ENCODE measurements at places on chromosomes 3 and 15. TPM values are rescaled to one million over a fixed set of nuclear protein-coding genes. Genes with fewer than 3 reads are reported as not detected.
A peak's percentile ranks its signal among the peaks of the same experiment; 100 is the strongest.

MUC20 gene
- 1.7 TPM for total RNA-seq

OIP5 gene
- 22.8 TPM for total RNA-seq

GRCh38 chr3:16318176-16318575 is 53.2 kb downstream of the OXNAD1 start:
- peak overlapping the region; percentile 77 for H3K27ac ChIP-seq
- no peak for DNase-seq
- peaks cover 78% of the 10 kb centered on the region for H3K4me1 ChIP-seq

FGF12 gene
- total RNA-seq = not detected

DNA sequence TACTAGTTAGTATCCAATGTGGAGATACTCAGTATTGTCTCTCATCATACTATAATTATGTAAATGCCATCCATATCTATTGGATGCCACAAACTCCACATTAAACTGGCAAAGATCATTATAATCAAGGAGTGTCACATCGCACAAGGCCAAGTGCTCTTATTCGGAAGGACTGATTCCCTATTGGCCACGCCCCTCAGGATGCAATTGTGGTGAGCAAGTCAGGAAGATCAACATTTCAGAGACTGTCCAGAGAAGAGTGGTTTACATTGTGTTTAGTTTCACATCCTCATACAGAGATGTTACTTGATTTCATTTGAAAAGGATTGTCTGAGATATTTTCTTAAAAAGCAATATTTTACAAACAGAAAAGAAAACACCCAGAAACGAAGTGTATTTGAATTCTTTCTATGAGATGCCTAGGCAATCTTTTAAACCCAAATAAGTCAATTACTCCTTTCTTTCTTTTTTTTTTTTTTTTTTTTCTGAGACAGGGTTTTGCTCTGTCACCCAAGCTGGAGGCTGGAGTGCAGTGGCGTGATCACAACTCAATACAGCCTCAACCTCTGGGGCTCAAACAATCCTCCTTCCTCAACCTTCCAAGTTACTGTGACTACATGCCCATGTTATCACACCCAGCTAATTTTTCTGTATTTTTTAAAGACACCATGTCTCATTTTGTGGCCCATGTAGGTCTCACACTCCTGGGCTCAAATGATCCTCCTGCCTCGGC is 369.1 kb downstream of the RBMS3 start:
- peaks cover 1% of the 10 kb centered on the region for H3K27me3 ChIP-seq
- no peaks in the 10 kb centered on the region for H3K36me3 ChIP-seq
- DNase-seq = no peak
- no peaks in the 10 kb centered on the region for H3K4me1 ChIP-seq
- H3K27ac ChIP-seq = no peak overlapping the region

PLCH1 gene
- total RNA-seq = 2.4 TPM

- no peak overlapping the region for H3K27ac ChIP-seq
- H3K4me1 ChIP-seq = peaks cover 13% of the 10 kb centered on the region
- H3K27me3 ChIP-seq = peaks cover 10% of the 10 kb centered on the region
- no peaks in the 10 kb centered on the region for H3K36me3 ChIP-seq
- no peak overlapping the region for H3K4me3 ChIP-seq
Observed at GRCh38 chr3:151305060-151305774, 11.4 kb downstream of the GPR87 start.

DNA sequence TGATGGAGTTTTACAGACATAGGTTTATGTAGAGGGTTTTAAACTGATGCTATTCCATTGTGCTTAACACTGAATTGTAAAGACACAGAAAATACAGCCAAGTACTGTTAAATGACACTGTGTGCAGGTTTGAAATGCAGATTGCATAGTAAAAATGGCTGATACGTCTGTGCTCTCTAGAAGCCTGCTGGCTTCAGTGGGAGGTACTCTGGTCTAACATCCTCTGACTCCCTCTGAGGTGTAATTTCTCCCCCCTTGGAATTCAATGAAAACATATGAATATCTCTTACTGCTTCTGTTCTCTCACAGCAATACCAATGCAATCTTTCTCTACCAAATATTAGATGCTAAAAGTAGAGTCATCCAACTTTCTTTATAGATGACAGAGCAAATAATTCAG is 176.6 kb downstream of the SLC9A9 start:
- H3K4me3 ChIP-seq = no peak overlapping the region
- DNase-seq = no peak
- H3K4me1 ChIP-seq = peaks cover 6% of the 10 kb centered on the region
- H3K27me3 ChIP-seq = no peaks in the 10 kb centered on the region
- no peak overlapping the region for H3K27ac ChIP-seq

DNA sequence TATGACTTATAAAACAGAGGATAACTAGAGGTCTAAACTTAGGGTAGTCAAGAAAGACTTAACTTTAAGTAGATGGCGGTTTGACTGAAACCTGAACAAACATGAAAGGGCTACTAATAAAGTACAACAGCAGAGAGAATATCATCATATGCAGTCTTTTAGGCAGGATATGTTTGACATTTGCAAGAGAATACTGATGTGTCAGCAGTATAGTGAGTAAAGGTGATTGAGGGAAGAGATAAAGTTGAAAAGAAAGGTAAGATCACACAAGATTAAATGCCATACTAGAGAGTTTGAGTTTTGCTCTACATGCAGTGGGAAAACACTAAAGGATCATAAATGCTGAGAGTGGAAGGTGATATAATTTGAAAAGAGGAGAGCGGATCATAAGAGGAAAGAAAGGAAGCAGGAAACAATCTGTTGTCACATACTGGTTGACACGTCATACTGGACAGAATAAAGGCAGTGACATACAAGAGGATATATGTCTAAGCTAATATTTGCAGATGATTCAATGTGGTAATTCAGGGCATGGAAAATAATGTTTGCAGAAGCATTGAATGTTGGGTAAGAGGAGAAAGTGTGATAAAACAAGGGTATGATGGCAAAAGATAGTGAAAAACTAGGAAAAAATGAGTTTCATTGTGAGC is 223.0 kb downstream of the EPHA6 start:
- H3K4me3 ChIP-seq = no peak overlapping the region
- no peak overlapping the region for H3K27ac ChIP-seq
- H3K4me1 ChIP-seq = no peaks in the 10 kb centered on the region
- no peak for DNase-seq
- no peaks in the 10 kb centered on the region for H3K27me3 ChIP-seq
- H3K36me3 ChIP-seq = no peaks in the 10 kb centered on the region

DNA sequence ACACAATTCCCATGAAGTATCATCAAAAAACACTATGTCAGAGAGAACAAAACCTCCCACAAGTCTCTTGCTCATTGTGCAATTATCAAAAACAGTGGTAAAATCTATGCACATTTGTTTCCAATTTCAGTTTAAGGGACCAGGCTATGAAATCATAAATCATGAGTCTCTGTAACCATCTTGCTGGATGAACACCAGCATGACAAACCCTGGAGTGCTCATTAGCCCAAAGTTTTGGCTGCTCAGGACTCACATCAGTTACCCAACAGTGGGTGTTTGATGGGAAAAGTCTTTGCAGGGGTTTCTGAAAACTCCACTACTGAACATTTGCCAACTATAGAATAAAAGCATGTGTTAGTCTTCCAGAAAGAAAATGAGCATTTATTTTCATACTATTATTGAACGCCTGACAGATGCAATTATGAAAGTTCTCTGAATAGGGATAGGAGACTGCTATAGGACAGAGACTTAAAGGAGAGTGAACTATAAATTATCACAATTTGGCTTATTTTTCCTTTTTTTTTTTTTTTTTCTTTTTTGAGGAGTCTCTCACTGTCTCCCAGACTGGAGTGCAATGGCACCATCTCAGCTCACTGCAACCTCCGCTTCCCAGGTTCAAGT is 240.8 kb upstream of the KCNMB2 start:
- no peaks in the 10 kb centered on the region for H3K4me1 ChIP-seq
- H3K27me3 ChIP-seq = no peaks in the 10 kb centered on the region
- DNase-seq = no peak
- no peak overlapping the region for H3K4me3 ChIP-seq
- H3K36me3 ChIP-seq = no peaks in the 10 kb centered on the region

DNA sequence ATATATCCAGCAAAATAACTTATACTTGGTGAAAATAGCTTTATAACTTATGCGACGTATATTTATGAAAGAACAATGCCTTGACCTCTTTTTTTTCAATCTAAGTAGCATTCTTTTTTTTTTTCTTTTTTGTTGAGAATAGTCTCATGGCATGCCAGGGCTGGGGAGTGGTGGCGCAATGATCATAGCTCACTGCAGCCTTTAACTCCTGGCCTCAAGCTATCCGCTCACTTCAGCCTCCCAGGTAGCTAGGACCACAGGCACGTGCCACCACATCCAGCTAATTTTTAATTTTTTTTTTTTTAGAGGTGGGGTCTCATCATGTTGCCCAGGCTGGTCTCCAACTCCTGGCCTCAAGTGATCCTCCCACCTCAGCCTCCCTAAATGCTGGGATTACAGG is 43.5 kb downstream of the RAB8B start:
- H3K4me3 ChIP-seq = no peak overlapping the region
- DNase-seq = no peak
- no peaks in the 10 kb centered on the region for H3K27me3 ChIP-seq
- H3K27ac ChIP-seq = no peak overlapping the region

GRCh38 chr3:27976933-27977332 is 254.8 kb upstream of the EOMES start:
- H3K4me1 ChIP-seq = no peaks in the 10 kb centered on the region
- no peak overlapping the region for H3K4me3 ChIP-seq
- no peak overlapping the region for H3K27ac ChIP-seq
- no peaks in the 10 kb centered on the region for H3K27me3 ChIP-seq

GRCh38 chr3:15757824-15758223 is 40.0 kb downstream of the ANKRD28 start:
- H3K27ac ChIP-seq = no peak overlapping the region
- peaks cover 6% of the 10 kb centered on the region for H3K4me1 ChIP-seq
- no peak for DNase-seq
- H3K36me3 ChIP-seq = peaks cover 23% of the 10 kb centered on the region
- H3K4me3 ChIP-seq = no peak overlapping the region
- H3K27me3 ChIP-seq = no peaks in the 10 kb centered on the region

- no peaks in the 10 kb centered on the region for H3K4me1 ChIP-seq
- peaks cover 3% of the 10 kb centered on the region for H3K27me3 ChIP-seq
Observed at GRCh38 chr15:49900903-49901235, 218.2 kb downstream of the ATP8B4 start.

DNA sequence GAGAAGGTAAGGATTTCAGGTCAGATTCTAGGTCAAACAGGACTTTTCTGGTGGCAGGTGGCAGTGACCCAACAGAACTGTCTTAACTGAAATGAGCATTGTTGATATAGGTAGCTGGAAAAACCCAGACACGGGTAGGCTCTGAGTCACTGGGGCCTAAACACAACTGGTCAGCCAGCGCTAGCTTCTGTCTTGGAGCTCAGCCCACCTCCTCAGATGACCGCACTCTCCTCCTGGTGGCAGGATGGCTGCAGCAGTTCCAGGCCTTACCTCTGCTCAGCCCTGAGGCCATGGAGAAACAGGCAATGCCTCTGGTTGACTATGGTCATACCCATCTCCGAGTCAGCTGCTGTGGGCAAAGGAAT is 61.1 kb upstream of the GATA2 start:
- no peak overlapping the region for H3K4me3 ChIP-seq
- H3K4me1 ChIP-seq = peaks cover 2% of the 10 kb centered on the region
- no peaks in the 10 kb centered on the region for H3K36me3 ChIP-seq
- DNase-seq = no peak
- H3K27ac ChIP-seq = no peak overlapping the region

- no peak overlapping the region for H3K4me3 ChIP-seq
- no peak for DNase-seq
- H3K27ac ChIP-seq = no peak overlapping the region
- peaks cover 13% of the 10 kb centered on the region for H3K27me3 ChIP-seq
- H3K36me3 ChIP-seq = no peaks in the 10 kb centered on the region
- H3K4me1 ChIP-seq = no peaks in the 10 kb centered on the region
Observed at GRCh38 chr15:101342056-101342455, 47.0 kb upstream of the SNRPA1 start.

TIMP4 gene
- not detected for total RNA-seq

- no peak overlapping the region for H3K4me3 ChIP-seq
- no peaks in the 10 kb centered on the region for H3K4me1 ChIP-seq
- H3K27me3 ChIP-seq = no peaks in the 10 kb centered on the region
- no peaks in the 10 kb centered on the region for H3K36me3 ChIP-seq
- no peak for DNase-seq
- no peak overlapping the region for H3K27ac ChIP-seq
Observed at GRCh38 chr15:96294766-96295165, 35.7 kb upstream of the NR2F2 start.

DNA sequence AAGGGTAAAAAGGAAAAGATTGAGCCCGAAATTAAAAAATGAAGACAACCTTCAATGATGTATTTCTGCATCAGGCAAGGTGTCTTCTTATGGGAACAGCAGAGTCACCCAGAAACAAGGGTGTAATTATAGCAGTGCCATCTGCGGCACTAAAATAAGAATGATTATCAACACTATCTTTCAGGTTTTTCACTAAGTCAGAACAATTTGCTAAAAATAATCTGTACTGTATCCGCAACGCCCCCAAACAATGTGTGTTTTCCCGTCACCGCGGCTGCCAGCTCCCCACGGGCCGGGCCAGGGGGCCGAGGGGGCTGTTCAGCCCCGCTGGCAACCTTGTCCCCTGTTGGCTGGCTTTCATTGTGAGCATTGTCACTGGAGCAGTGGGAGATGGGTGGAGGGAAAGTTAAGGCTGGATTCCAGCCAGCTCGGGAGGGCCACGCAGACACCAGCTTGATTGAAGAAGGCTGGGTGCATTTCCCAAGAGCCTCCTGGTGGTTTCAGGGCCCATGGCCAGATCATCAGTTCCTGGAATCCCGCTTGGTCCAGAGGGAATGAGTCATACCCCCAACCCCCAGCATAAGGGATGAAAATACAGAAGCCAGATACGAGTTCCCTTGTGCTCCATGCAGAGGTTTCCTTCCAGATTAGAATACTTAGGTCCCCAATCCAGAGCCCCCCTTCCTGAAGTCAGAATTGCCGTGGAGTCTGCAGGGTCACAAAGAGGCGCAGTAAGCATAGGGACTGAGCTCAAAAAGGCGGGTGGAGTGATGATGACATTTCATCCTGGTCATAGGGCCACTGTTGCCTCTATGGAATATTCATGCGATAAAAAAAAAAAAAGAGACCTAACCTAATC is 90.2 kb upstream of the KLF13 start:
- peaks cover under 1% of the 10 kb centered on the region for H3K36me3 ChIP-seq
- H3K4me3 ChIP-seq = no peak overlapping the region
- H3K27ac ChIP-seq = no peak overlapping the region
- no peak for DNase-seq
- peaks cover 3% of the 10 kb centered on the region for H3K27me3 ChIP-seq
- H3K4me1 ChIP-seq = peaks cover 20% of the 10 kb centered on the region
